Liver (tissue), 10 donors: ENCODE measurements at places on chromosomes 6 and 20. TPM values are rescaled to one million over a fixed set of nuclear protein-coding genes. Genes with fewer than 3 reads are reported as not detected.

Gene AKAP12
- total RNA-seq: 14.8 TPM

Gene HLA-DMA
- 6.2 TPM for total RNA-seq

Gene OPRL1
- 0.42 TPM for total RNA-seq

Gene DNAAF9
- 4.4 TPM for total RNA-seq

DNA sequence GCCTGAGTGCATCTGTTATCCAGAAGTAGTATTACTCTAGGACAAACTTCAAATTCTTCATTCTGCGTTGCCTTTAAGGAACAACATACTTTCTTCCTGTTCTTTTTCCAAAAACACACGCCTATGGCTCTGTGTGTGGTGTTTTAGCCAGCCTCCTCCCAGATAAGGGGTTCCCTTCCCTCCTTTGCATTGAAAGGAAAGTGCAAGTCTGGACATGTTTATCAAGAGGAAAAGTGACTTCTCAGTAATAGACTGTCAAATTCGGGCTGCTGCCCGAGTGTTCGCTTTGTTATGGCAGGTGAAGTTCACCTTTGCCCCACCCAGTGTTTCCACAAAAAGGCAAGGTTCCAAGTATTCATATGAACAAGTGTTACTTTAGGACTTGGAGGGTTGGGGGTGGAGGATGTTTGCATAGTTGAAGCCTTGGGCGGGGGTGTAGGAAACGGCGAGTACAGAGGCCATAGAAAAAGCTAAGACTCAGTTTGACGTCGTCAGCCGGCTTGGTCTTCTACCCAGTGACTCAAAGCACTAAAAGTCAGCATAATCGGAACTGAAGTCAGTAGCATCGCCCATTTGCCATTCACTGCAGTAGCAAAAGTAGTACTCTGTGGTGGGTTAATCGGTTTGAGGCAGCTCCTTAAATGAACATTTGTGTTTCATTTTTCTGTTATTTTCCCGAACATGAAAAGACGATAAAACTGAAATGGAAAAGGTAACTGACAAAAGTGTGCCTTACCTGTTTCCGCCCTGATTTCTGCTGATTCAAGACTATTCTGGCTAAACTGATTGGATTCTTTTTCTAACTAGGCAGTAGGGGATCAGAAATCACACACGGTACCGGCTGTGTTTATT, 12.5 kb downstream of the PRDM1 start:
- no peak for DNase-seq

GRCh38 chr20:49140834-49141233, 47.3 kb downstream of the STAU1 start:
- no peak for DNase-seq

GRCh38 chr20:36606158-36607066, 833 bp downstream of the RAB5IF start:
- DNase-seq: no peak

DNA sequence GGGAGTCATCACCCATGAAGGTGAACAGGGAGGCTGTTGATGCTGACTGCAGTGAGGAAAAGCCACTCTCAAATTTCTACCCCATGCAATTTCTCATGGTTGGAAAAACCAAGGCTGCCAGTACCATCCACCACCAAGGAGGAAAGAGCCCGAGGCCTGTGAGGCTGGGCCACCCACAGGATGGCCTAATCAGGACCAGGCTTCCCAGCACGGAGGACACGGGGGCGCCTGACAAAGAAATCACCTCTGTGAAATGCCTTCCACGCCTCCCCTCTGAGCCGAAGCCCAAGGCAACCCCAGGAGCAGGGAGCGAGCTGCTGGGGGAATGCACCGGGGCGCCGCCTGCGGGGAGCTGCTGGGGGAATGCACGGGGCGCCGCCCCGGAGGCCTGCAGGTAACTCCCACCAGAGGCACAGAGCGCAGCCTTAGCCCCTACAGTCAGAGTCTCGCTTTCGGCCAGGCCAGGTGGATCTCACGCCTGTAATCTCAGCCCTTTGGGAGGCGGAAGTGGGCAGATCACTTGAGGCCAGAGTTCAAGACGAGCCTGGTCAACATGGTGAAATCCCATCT, 26.9 kb downstream of the FOXF2 start:
- no peak for DNase-seq
